GM23248 (cell line): ENCODE measurements at places on chromosomes 5 and 9. TPM values are rescaled to one million over a fixed set of nuclear protein-coding genes. Genes with fewer than 3 reads are reported as not detected.

Gene DRD1
- polyA plus RNA-seq, result not detected in 2 replicates

Gene ORM1
- not detected in 2 replicates for polyA plus RNA-seq

DNA sequence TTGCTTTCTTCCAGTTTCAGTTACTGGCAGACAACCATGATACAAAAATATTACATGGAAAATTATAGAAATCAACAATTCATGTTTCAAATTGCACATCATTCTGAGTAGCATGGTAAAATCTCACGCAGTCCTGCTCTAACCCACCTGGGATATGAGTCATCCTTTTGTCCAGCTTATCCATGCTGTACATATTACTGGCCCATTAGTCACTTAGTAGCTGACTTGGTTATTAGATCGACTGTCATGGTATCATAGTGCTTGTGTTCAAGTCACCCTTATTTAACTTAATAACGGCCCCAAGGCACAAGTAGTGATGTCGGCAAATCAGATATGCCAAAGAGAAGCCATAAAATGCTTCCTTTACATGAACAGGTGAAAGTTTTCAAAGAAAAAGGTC is 41.2 kb downstream of the NADK2 start:
- peak; percentile 40 for DNase-seq
- peaks cover 36% of the 10 kb centered on the region for H3K36me3 ChIP-seq
- no peaks in the 10 kb centered on the region for H3K27me3 ChIP-seq
- H3K4me1 ChIP-seq, result peaks cover 9% of the 10 kb centered on the region

DNA sequence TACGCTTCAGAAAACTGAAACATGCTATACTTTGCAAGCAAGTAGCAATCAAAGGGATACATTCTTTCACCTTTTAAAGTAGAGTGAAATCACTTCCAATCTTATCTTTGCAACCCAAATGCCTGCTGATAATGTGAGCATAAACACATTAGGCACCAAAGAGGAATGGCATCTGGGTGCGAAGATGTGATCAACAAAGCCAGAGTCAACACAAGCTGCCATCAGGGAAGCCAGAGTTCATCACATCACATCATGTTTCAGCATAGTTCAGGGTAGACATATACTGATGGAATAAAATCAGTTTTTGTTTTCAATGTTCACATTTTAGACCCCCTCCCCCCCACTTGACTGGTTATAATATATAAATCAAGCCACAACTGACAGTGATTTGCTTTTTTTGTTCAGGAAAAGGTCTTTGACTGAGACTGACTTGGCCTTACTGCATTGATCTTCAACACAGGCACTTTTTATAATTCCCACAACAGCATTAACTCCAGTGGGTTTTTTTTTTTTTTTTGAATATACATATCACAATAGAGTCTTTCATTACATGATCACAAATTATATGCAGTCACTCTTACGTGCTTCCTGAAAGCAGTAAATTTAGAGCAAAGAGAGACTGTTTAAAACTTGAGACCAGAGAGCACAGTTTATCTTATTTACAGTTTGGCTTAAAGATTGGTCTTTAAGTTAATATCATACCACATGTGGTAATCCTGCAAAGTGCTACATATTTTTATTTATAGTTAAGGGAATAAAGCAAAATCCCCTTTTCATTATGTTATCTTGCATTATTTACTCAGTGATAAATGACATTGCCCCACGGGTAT is 20.3 kb downstream of the AOPEP start:
- H3K27me3 ChIP-seq, result no peaks in the 10 kb centered on the region
- no peak overlapping the region for H3K4me3 ChIP-seq
- no peak for DNase-seq
- peaks cover 10% of the 10 kb centered on the region; the same call in 1 of the 2 replicates for H3K36me3 ChIP-seq
- H3K27ac ChIP-seq, result no peak overlapping the region
- H3K4me1 ChIP-seq, result no peaks in the 10 kb centered on the region

DNA sequence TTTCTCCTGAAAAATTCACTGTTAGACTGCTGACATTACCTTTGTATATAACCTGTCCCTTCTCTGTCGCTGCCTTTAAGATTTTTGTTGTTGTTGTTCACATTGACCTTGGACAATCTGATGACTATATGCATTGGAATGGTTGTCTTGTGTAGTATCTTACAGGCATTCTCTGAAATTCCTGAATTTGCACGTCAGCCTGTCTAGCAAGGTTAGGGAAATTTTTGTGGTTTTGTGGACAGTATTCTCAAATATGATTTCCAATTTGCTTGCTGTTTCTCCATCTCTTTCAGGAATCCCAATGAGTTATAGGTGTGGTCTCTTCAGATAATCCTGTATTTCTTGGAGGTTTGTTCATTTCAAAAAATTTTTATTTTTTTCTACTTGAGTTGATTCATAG is 140.8 kb downstream of the PRR16 start:
- 0 out of 2 replicates have a peak overlapping the region, but pooled peaks have one; percentile 0 for H3K4me3 ChIP-seq
- H3K27ac ChIP-seq, result peak overlapping the region; percentile 58
- no peaks in the 10 kb centered on the region for H3K36me3 ChIP-seq
- no peaks in the 10 kb centered on the region for H3K27me3 ChIP-seq

DNA sequence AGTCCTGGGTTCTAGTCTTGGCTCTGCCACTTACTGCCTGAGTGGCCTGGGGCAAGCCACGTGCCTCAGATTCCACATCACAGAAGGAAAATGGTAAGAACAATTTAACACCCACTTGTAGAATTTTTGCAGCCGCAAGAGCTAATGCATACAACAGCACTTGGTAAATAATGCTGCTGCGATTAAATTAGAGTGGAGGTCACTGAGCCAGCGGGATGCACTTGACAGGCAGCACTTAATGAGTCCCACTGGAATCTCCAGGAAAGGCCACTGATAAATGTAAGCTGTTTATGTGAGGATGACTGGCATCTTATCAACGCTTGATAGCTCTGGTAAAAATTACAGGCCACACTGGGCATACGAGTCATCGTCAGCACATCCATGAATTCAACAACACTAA is 59.4 kb upstream of the UBTD2 start:
- DNase-seq, result no peak
- no peak overlapping the region for H3K27ac ChIP-seq
- H3K4me3 ChIP-seq, result no peak overlapping the region

GRCh38 chr5:429453-430188 is 13.4 kb upstream of the EXOC3 start:
- H3K27me3 ChIP-seq, result no peaks in the 10 kb centered on the region
- peaks cover 11% of the 10 kb centered on the region; the same call in 1 of the 2 replicates for H3K4me1 ChIP-seq
- peak overlapping the region; percentile 53 for H3K27ac ChIP-seq
- DNase-seq, result peak; percentile 78
